ENCODE measurements at places on chromosomes 2 and 18.

- no peak for DNase-seq
These were observed 149.6 kb downstream of the NCKAP5 start for GRCh38 chr2:133418671-133419070.

- DNase-seq = no peak
These were observed 26.5 kb downstream of the SLC1A4 start for GRCh38 chr2:65015731-65016130.

GRCh38 chr2:57181315-57182038 lies 865.1 kb upstream of the VRK2 start:
- DNase-seq = no peak

GRCh38 chr2:135457279-135457678 lies 73.7 kb downstream of the ZRANB3 start:
- DNase-seq = no peak

- no peak for DNase-seq
These were observed 76.1 kb downstream of the CABYR start for GRCh38 chr18:24214913-24215312.

GRCh38 chr2:187982668-187983067 lies 309.0 kb upstream of the GULP1 start:
- no peak for DNase-seq

GRCh38 chr2:15940661-15941480 lies 521 bp downstream of the MYCN start:
- DNase-seq = peak; percentile 79

- no peak for DNase-seq
These were observed 18.8 kb downstream of the ATP6V1C2 start for GRCh38 chr2:10740226-10740625.

DNA sequence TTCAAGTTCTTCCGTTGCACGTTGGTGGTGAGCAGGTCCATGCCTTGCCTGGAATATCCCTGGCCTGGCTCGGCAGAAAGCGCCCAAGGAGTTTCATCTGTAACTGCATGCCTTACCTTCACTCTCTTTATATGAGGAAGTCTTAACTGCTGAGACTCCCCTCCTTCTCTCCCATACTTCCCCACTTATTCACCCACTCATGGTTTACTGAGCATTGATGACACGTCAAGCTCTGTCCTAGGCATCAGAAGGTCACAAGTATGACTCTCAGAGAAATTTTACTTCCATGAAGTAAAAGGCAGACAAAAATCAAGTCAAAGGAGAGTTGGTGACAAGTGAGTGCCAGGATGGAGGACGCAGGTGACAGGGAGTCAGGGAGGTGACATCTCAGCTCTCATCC lies 68.2 kb downstream of the TBC1D8 start:
- DNase-seq = no peak

DNA sequence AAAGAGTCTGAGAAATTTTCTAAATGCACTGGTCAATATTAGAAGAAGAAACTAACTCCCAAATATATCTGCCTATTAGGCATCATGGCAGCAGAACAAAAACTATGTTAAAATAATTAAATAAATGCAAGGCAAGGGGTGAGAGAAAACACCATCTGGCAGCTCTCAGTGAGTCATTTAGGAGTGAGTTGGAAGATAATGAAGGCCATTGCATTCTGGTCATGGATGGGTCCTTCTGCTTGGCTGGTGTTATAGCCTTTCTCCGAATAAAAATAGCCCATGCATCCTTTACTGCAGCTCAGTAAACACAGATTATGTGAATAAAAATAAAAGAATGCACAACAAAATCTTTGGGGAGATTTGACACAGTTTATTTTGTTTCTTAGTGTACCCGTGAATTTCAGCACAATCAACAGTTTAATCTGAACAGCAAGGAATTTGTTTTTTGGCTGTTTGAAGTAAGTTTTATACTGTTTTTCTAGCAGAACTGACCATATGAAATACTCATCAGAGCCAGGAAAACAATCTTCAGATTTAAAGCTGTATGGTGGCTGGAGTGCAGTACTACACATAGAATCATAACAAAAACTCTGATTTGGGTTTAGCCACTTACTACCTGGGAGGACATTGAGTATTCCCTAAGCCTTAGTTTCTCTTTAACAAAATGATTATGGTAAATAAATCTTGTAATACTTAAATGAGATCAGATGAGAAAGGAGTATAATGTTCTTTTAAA lies 225.1 kb upstream of the ITGA4 start:
- DNase-seq = no peak

DNA sequence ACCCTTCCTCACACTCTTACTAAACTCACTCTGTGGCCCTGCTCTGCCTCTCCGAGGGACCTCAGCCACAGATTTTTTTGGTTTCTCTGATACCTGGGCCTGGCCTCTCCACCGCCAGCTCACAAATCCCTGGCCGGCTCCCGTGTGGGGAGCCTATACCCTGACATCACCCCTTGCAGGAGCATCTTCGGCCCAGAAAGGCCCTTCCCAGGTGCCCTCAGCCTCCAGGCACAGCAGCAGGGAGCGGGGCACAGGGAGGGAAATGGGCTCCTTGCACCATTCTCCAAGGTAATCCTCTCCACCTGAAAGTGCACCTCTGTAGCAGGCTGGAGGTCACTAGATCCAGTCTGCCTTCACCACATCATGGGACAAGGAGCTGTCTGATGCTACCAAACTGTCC lies 43.2 kb downstream of the CRACDL start:
- DNase-seq = no peak

DNA sequence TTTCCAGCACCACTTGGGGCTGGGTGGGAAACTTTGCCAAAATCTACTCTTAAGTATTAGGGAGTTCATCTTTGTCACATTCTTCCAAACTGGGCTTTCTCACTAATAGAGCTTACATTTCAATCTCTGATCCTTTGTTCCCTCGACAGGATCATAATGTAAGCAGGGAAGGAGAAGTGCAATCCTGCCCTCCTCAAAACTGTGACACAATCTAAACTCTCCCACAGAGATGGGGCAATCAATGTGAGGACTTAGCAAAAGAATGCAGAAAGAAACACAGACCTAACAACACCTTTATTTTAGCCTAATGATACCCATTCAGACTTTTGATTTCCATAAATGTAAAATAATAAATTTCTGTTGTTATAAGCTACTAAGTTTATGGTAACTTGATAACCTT lies 40.8 kb downstream of the DSEL start:
- no peak for DNase-seq

DNA sequence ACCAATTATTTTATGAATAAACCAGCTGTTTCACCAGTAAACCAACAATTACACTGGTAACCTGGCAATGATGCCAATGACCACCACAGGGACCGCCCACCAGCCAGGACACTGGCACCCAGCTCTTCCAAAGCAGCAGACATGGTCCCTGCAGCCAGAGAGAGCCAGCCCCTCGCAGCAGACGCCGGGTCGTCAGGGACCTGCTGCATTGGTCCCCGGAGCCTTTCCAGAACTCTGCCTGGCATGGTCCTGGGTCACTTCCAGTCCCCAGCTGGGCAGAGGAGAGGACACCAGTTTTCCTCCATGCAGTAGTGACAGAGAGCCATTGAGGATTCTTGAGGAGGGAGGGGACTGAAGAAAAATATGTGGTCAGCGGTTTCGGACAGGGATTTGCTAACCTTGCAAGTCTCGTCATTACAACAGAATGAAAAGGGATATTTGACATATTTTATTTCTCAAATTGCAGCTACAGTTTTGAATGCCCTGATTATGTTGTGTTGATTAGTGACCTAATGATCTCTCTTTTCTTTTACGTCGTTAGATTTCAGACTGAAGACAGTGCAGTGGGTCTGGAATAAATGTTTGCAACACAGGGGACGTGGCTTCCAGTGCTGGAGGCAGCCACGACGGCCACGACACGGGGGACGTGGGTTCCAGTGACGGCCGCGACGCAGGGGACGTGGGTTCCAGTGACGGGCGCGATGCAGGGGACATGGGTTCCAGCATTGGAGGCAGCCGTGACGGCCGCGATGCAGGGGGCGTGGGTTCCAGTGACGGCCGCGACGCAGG lies 154.5 kb downstream of the TPO start:
- DNase-seq = no peak

GRCh38 chr2:173884025-173884802 lies 81.0 kb downstream of the SP3 start:
- DNase-seq = no peak

DNA sequence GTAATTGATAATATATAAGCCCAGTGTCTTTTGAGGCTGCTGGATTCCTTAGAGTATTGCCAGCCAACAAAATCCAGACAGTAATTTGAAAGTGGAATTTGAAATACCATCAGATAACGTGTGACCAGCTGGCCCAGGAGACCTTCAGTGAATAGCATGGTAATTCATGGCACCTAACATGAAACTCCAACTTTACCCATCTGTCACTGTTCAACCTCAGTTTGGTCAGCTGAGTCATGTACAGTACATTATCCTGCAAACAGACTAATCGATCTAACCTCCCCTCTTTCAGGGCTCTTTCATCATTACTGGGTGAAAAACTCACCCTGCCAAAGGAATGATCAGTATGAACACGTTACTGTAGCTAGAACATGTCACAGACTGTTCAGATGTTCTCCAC lies 230.6 kb downstream of the DOK6 start:
- DNase-seq = no peak

DNA sequence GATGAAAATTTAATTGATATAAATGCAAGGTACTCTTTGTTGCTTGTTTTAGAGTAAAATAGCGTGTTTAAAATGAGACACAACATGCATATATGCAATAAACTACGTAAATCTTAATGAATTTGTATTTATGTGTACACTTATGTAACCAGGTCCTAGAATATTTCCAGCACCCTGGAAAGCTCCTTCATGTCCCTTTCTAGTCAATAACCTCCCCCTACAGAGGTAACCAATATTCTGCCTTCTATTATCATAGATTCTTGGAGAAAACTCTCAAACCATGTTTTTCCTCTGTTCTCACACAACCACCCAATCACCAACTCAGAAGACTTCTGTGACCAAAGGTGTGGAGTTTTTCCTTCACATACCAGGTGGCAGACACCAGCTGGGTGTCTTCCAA lies 79.6 kb upstream of the THUMPD2 start:
- no peak for DNase-seq

DNA sequence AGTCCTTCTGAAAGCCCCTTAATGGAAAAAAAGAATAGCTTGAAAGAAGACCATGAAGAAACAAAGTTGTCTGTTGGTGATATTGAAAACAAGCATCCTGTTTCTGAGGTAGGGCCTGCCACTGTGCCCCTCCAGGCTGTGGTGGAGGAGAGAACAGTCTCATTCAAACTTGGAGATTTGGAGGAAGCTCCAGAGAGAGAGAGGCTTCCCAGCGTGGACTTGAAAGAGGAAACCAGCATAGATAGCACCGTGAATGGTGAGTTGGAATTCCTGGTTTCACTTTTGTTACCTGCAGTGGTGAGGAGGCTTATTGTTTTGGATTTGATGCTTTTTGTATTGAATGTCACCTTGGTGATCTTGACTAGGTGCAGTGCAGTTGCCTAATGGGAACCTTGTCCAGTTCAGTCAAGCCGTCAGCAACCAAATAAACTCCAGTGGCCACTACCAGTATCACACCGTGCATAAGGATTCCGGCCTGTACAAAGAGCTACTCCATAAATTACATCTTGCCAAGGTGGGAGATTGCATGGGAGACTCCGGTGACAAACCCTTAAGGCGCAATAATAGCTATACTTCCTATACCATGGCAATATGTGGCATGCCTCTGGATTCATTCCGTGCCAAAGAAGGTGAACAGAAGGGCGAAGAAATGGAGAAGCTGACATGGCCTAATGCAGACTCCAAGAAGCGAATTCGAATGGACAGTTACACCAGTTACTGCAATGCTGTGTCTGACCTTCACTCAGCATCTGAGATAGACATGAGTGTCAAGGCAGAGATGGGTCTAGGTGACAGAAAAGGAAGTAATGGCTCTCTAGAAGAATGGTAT lies 13.3 kb downstream of the SLC20A1 start:
- no peak for DNase-seq

DNA sequence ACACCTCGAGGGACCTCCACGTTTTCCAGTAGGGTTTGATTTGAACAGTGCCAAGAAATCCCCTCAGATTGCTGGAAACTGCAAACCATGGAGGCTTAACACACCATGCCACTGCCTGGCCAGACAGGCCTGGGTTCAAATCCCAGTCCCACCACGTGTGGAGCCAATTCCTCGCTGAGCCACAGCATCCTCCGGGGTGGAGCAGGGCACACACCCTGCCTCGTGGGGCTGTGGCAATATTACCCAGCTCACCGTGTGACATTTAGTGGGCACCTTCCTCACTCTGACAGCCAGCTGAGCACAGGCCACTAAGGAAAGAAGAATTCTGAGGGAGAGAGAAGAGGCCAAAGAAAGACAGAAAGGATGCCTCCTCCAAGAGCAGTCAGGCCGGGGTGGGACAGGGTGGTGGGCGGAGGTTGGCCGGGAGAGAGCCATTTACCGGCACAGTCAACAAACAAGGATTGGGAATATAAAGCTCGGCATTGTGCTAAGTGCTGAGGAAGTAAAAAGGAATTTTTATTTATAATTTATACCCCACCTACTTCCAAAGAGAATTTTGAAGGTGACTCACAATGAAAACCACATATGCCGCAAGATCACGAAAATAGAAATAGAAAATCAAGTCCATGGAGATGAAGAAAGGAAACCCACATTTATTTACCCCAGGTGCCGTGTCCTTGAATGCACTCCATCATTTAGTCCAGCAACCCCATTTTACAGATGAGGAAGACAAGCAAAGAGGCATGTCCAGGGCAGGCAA lies 111.5 kb downstream of the MCFD2 start:
- no peak for DNase-seq

GRCh38 chr2:191678437-191679100 lies 633 bp downstream of the NABP1 start:
- DNase-seq = peak; percentile 34

- DNase-seq = no peak
These were observed 12.8 kb upstream of the GNLY start for GRCh38 chr2:85681372-85681763.

DNA sequence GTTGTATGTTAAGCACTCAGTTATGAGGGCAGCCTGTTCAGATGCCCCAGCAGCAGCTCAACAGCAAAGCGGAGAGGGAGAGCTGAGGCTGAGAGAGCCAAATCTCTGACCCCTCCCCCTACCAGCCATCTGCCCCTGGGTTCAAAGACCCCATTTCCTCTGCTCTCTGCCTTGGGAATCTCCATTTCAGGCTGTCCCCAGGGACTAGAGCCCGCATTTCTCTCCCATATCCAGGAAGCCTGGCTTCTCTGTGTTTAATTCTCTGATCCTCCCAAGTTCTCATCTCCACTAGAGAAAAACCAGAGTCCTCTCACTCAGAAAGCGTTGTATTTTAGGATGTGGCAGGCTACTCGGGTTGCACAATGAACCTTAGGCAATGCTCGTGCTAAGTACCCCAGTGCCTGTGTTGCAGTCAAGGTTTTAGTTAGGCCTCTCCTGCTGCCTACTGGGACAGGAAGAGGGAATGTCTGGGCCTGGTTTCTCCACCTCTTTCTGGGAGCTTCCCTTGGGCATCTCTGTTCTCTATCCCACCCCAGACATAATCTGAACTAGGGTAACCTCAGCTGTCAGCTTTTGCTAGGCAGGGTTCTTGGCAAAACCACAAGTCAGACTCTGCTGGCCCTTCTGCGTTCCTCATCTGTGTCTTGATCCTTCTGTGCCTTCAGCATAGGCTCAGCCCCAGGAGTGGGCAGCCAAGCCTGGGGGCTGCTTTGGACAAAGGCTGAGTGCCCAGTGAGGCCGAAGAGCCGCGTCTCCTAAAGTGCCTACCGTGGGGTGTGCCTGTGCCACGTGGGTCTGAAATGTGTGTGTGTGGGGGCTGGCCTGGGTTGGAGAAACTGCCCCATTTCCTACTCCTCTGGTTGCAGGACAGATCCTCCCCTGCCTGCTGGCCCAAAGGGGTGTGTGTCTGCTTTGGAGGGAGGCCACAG lies 96.8 kb downstream of the STPG4 start:
- no peak for DNase-seq

Data from NCI-H146 (cell line).